ENCODE measurements at places on chromosomes 16 and 17.

- DNase-seq: no peak
Observed at GRCh38 chr17:50621574-50622031, 13.1 kb upstream of the ABCC3 start.

DNA sequence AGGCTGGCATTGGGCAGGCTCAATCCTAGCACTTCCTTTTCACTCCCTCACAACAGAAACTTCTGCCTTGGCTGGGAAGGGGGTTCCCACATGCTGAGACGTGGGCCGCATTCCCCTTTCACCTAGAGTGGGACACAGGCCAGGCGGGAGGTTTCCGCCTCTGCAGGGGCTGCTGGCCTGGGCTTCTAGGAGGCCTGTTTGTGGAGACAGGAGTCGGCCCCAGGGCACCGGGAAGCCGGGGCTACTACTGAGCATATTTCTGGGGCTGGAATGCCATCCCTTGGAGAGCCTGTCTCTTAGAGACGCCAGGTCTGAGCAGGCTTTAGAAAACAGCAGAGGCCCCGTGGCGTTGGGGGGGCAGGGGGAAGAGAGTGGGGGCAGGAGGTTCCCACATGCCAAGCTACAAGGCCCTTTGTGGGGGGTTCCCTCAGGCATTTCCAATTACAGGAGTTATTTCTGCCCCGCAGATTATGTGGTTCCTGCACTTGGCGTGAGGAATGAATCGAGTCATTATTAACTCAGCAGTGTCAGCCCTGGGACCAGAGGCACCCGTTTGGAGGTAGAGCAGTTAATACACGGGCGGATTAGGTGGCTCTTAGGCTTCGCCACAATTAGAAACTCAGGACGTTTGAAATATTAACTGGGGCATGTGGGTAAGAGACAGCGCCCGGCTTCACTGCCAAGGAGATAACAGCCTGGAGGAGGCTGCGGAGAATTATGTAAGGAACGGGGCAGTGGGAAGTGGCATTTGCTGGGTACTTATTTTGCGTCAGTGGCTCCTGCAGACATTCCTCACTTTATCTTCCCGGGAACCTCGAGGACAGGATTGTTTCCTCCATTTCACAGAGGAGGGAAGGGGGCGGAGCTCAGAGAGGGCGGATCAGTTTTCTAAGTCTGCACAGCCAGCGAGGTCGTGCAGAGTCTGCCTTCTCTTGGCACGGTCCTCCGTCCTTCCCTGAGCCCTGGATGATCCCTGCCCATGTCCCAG is 162.5 kb downstream of the MAF start:
- DNase-seq: no peak

DNA sequence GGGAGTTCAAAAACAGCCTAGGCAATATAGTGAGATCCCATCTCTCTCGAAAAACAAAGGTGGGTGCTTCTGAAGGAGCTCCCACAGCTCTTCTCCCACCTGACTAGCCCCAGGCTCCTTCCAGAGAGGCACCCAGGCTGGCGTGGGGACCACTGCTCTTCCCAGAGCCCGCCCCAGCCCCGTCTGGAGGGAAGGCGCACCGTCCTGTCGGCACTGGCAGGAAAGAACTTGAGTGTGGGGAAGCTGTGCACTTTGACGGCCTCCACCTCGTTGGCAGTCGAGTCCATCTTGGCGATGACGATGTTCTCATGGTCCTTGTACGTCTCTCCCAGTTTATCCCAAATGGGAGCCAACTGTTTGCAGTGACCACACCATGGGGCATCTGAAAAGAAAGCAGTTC is 10.5 kb upstream of the PPP1R27 start:
- no peak for DNase-seq

- peak; percentile 65 for DNase-seq
Observed at GRCh38 chr17:7307686-7308624, 527 bp downstream of the EIF5A start.

GRCh38 chr17:47605011-47605410 is 44.7 kb upstream of the KPNB1 start:
- no peak for DNase-seq

- DNase-seq: no peak
Observed at GRCh38 chr16:86048221-86048620, 149.3 kb downstream of the IRF8 start.

DNA sequence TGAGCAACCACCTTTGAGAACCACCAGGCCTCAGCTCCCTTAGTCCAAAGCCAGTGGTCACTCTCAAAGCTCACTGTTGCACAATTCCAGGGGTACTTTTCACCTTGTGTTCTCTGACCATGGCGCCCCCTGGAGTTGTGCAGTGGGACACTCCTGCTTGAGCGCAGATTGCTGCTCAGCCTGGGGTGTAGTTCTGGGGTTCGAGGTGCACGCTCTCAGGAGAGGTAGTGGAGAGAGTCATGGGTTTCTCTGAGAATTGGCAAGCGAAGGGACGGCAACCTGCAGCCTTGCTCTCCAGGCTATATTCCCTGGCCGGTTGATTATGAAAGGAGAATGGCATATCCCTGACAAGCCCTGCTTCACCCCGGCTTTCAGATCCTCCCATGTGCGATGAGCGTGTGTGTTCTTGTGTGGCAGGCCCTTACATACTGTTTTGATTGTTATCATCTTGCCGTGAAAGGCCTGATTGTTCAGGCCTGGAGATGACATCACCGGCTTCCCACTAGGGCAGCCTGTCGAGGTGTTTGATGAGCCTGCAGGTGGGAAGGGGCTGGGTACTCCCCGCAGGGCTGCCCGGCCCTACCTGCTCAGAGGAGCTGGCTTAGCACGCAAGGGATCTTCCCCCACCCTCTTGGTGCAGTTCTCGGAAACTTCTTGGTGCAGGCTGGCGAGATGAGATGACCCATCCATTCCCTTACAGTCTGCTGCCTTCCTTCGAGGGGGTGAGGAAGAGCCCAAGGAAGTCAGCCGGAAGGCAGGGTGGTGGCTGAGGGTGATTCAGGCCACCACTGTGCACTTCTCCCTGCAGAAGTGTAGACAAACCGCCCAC is 431.2 kb downstream of the SLC39A11 start:
- DNase-seq: no peak

- no peak for DNase-seq
Observed at GRCh38 chr17:83104577-83105505, 25.4 kb downstream of the METRNL start.

DNA sequence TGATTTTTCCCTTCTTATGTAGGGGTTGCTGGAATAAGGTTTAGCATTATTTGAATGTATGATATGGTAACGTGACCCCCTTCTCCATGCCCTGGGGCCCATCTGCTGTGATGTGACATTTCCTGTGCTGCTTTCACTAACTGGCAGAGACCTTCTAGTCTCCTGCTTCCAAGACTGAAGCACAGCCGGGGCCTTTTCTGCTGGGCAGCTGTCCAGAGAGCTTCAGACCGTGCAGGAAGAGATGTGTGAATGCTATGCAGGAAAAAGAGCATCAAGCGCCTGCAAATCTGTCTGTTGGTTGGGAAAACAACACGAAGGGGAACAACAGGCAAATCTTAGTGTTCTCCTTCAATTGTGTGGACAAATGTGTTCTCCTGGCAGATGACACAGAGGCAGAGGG is 128.5 kb downstream of the SPACA3 start:
- no peak for DNase-seq

DNA sequence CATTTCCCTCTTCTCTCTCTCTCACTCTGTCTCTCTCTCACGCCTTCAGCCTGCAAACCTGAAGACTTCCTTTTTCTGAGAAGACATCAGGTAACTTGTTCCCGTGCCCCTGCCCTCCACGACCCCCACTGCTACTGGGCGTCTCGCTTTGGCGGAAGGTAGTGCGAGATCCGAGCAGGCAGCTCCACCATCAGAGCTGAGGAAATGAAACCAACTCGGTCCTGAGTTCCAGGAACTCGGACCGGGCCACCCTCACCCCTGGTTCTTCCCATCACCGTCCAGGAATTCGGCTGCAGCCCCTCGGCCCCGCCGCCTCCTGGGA is 585 bp downstream of the MLKL start:
- no peak for DNase-seq

- no peak for DNase-seq
Observed at GRCh38 chr16:72620853-72621252, 427.1 kb downstream of the ZFHX3 start.
